NCI-H2227 treated with DMSO at 0.1 percent for 48 hours (cell line): ENCODE measurements at places on chromosomes 7 and 10.
A peak's percentile ranks its signal among the peaks of the same experiment; 100 is the strongest.

GRCh38 chr7:139159900-139160675 lies 50.6 kb upstream of the ZC3HAV1 start:
- DNase-seq, result no peak

DNA sequence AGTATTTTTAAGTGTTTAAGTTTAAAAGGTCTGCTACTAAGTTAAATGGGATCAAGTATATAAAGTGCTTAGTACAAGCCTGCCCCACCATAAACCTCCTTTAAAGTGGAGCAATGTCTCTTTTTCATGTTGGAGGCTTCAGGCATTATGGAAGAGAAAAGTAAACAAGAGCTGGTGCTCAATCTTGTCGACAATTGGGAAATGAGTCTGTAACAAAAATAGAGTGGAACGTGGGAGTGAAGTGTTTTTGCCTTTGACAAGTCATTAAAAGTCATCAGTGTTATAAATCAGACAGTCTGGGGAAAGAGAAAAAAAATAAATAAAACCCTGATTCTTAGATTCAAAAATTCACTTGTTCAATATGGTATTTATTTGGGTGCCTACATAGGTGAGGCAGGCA lies 44.7 kb downstream of the DNAJC12 start:
- peak; percentile 37 for DNase-seq

DNA sequence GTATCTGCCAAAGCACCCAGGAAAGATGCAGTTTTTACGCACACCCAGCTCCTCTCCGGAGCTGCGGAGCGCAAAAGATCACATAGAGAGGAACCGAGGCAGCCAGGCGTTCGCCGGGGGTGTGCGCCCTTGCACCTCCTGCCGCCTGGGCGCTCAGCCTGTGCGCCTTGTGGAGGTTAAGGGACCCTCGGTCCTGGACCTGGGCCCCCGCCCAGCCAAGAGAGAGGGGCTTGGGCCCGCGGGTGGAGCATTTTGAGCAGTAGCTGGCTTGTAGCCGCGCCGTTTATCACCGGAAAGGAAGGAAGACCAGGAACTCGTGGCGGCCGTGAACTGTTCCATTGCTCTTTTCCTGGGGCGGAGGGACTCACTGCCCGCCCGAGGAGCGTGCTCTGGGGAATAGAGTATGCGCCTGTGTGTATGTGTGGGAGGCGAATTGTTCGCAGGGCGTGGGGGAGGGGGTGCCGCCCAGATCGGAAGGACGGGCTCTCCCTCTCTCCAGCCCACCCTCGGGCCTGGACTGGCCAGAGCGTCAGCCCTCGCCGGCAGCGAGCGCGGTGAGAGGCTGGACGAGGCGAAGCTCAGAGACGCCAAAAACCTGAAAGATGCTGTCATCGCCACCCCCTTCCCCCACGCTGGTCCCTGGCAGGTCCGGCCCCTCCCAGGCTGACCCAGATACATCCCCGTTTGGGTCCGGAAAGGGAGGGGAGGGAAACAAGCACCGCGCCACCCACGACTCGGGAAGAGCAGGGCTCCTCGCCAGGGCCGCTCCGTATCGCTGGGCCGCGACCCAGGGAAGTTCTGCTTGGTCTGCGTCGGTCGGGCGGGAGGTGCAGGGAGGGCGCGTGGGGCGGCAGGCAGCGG lies 1.2 kb upstream of the WNT2 start:
- no peak for DNase-seq

DNA sequence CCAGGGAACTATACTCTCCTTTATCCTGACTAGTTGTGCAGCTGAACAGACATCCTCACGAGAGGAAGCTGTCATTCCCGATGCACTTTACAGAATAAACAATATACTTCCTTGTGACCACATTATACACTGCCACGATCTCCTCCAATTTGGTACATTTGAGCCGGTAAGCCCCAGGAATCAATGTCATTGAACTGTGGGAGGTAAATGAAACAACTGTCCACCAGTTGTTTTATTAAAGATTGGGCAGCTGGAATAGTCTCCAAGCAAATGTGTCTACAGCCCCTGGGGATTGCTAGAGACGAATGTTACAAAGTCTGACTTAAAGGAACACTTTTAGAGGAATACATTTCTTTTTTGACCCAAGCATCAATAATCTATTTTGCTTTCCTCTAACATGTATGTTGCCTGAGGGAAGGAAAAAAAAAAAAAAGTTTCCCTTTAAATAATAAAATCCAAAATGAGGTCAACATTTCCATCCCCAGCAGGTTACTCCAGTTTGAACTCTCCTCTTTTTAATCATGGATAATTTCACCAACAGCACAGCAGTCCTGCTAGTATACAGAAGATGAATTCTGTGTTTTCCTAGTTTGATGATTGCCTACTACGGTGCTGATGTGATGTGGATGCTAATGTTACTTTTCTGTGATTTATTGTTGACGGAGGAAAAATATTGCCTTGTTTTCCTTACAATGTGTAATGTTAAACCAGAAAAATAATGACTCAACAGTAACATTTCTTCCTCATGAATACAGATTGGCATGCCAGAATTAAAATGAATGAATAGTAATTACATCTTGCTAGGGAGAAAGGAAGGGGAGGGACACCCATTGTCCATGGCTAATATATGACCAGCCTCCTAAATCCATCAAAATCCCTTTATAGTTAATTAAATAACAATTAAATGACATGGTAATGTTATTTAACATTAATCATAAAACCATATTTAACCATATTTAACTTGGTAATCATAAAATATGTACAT lies 360.9 kb downstream of the NEBL start:
- DNase-seq, result no peak

GRCh38 chr10:623014-623413 lies 66.5 kb downstream of the DIP2C start:
- no peak for DNase-seq

DNA sequence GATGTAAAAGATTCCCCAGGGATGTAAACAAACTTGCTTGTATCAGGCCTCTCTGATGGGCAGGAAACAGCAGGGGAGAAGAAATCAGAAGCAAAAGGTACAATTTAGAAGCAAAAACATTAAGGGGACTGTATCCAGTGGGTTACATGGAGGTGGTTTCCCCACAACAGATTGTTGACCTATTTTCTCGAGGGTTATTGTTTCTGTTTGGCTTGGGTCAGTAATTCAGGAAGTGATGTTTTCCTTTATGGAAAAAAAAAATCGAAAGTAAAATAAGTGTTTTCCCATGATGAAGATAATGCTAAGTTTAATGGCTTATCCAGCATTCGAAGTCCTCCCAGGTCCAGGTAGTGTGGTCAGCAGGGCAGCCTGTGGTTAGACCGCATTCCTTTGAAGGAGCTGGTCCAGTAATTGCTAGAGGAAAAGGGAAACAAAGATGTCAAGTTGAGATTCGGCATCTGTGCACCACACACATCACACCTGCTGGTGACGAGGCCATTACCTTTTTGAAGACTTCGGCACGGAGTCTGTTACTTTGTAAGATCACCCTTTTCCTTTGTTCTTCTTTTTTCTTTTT lies 37.3 kb upstream of the ADAM12 start:
- DNase-seq, result no peak

- DNase-seq, result no peak
Observed at GRCh38 chr7:26675143-26675887, 189.1 kb downstream of the SKAP2 start.

- DNase-seq, result peak; percentile 27
Observed at GRCh38 chr7:1169409-1170368, 9.7 kb upstream of the ZFAND2A start.

GRCh38 chr7:147106746-147107145 lies 990.1 kb downstream of the CNTNAP2 start:
- DNase-seq, result no peak

DNA sequence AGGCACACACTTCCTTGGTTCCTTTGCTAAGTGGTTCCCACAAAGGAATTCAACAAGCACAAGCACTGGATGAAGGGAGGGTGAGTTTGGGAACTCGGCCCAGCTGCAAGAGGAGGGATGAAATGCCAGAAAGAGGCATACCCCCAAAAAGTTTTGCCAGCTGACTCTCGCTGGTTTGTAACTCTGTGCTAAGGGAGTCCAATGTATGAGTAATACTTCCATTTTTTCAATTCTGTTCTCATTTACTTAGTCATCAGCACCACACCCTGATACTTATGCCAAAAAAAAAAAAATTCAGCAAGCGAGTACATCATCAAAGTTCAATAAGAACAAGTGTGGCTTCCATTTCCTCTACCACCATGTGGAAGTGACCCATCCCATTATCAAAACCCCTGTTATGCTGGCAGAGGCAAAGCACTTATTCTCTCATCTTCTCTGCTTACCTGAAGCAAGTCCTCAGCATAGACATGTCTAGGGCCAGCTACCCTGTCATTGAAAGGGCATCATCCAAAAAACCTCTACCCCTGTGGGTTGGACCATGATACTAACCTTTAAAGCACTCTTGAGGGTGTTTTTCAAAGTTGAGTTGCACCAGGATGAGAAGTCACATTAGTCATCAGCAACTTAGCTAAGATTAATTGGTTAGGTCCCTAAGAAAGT lies 6.9 kb upstream of the HYCC1 start:
- no peak for DNase-seq

DNA sequence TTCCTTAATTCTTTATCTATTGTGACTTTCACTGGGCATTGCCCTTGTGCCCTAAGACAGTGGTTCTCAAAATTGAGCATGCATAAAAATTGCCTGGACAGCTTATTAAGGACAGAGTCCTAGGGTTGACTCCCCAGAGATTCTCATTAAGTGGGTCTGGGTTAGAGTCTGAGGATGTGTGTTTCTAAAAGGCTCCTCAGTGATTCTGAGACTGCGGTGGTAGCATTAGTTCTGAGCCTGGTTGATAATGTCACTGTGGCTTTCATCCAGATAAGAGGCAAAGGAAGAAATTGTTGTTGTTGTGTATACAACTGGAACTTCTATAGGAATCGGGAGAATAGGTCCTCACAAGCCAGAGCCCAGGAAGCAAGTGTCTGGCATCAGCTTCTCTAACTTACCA lies 1.3 kb downstream of the IFIT2 start:
- DNase-seq, result no peak
